Stimulated activated naive CD4-positive, alpha-beta T cell (primary cell): ENCODE measurements at places on chromosomes 5 and 9.

DNA sequence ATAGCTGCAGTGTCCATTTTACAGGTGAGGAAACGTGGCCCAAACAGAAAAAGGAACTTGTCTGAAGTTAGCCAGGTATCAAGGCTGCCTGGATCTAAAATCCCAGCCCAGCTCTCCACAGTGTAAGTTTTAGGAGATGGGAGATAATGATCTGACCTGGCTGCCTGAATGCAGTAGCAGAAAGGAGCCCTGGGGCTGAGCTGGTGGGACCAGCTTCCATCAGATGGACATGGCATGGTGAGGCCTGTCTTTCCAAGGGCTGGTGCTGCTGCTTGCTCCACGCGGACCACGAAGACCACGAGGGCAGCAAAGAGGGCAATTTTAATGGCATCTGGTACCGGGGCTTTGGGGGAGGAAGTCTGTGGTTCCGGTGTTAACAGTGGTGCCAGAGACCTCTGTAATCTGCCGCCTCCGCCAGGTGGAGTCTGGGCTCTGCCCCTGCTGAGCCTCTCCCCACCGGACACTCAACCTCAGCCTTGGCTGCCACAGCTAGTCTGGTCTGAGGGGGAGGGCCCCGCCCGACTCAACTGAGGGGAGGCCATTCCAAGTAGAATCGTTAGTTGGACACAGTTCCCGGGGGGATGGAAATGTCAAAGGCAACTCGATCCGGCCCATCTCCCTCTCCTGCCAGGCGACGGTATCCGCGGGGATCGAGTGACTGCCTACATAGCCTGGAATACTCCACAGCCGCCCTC is 650 bp downstream of the MYORG start:
- DNase-seq: no peak

GRCh38 chr5:129110742-129111141 is 16.2 kb downstream of the ISOC1 start:
- no peak for DNase-seq

DNA sequence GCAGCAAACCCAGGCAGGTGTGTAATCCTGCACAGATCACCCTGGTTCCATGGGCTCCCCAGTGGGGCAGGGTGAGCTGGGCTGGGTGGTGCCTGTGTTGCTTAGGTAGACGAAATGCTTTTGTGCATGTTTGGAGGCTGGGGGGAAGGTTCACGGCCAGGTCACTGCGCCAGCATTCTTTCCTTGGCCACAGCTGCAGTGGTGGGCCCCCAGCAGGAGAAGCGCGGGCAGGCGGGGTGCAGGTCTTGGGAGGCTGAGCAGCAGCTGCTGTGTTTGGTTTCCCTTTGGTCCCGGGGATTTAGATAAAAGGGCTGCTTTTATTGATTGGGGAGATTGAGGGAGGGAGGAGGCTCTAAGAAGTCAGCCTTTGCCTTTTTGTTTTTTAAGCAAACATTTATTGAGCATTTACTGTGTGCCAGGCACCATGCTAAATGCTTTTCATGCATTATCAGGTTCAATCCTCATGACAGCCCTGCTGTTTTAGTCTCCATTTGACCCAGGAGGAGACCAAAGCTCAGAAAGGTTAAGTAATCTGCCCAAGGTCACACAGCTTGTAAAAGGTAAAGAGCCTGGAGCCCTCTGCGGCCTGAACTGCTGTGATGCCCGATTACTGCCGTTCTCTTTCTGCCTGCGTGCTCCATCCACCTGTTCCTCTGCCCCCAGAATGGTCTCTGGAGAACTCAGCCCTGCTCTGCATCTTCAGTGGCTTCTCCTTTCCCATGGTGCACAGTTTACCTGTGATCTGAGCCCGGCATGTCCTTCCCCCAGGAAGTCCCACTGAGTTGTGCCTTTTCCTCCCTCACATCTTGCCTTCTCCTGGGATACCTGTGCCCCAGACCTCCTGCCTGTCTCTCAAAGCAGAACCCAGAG is 94.4 kb downstream of the MACROH2A1 start:
- DNase-seq: no peak

GRCh38 chr5:61089351-61089750 is 72.9 kb downstream of the SMIM15 start:
- no peak for DNase-seq

GRCh38 chr5:154514331-154514730 is 36.3 kb upstream of the HAND1 start:
- no peak for DNase-seq

- no peak for DNase-seq
Measured at GRCh38 chr5:45277860-45278259, 418.3 kb downstream of the HCN1 start.

- no peak for DNase-seq
Measured at GRCh38 chr5:159161361-159162214, 47.8 kb downstream of the RNF145 start.

- no peak for DNase-seq
Measured at GRCh38 chr5:96852759-96853158, 23.5 kb upstream of the ERAP2 start.

DNA sequence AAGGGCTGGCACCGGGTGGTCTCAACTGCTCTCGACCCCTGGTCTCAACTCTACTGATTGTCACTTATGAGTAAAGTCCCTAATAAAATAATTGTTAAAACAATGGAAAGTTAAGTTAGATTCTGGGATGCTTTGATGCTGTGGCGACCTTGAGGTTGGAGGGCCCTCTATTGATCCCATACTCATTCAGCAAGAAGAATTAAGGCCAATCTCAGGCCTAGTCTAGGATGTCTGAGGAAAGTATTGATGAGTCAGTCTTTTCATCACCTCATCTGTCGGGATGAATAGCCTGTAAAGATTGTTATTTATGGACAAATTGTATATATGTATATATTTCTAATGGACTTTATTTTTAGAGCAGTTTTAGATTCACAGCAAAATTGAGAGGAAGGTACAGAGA is 50.8 kb downstream of the WDR36 start:
- no peak for DNase-seq

GRCh38 chr5:160235731-160236130 is 6.4 kb downstream of the FABP6 start:
- DNase-seq: no peak

DNA sequence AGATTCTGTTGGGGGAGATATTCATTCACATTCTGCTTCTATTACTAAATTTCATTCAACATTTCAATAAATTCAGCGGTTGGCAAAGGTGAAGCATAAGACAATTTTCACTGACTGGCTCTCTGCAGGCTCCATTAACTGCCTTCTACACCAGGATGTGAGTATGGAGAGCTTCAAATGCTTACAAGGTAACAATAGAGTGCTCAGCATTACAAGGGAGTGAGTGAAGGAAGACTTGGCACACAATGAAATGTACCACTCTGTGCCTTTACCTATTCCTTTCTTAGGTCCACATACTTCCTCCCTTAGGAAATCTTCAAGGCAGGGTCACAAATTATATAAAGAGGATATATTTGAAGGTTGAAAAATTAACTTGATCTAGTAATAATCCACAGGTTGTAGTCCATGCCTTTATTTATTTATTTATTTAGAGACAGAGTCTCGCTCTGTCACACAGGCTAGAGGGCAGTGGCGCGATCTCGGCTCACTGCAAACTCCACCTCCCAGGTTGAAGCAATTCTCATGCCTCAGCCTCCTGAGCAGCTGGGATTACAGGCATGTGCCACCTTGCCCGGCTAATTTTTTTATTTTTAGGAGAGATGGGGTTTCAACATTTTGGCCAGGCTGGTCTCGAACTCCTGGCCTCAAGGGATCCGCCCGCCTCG is 76.6 kb upstream of the FAM169A start:
- no peak for DNase-seq

- DNase-seq: no peak
Measured at GRCh38 chr5:72328172-72328571, 8.0 kb downstream of the PTCD2 start.

GRCh38 chr9:2497666-2498400 is 123.8 kb upstream of the VLDLR start:
- no peak for DNase-seq

DNA sequence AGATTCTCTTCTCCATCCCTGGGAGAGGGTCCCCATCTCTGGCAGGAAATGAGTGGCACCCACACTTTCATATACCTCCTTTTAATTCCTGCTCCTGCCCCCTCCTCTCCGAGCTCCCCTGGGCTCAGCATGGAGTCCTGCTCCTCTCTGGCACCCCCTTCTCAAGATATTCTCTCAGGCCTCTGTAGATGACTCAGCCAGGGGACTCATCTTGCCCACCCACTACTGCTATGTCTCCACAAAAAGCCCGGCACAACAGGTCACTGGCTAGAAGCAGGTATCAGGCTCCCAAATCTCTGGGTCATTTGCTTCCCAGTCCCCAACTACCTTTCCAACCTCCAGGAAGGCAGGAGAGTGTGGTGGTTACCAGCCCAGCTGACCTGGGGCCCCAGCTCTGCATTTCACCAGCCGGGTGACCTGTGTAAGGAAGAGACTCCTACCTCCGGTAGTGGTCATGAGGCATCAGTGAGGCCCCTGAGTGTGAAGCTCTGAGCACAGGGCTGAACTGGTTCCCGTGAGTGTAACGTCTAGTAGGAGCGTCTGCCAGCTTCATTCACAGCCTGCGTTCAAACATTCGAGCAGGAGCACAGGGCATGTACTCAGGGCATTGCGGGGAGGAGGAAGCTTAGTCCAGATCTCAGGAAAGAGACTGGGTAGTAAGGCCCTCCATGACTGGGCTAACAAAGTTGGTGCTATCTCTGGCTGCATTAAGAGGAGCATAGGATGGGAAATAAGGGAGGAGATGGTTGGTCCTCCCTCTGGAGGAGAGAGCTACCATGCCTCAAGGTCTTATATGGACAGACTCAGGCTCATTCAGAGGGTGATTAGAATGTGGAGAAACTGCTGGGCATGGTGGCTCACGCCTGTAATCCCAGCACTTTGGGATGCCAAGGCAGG is 63.7 kb downstream of the LMX1B start:
- DNase-seq: no peak

DNA sequence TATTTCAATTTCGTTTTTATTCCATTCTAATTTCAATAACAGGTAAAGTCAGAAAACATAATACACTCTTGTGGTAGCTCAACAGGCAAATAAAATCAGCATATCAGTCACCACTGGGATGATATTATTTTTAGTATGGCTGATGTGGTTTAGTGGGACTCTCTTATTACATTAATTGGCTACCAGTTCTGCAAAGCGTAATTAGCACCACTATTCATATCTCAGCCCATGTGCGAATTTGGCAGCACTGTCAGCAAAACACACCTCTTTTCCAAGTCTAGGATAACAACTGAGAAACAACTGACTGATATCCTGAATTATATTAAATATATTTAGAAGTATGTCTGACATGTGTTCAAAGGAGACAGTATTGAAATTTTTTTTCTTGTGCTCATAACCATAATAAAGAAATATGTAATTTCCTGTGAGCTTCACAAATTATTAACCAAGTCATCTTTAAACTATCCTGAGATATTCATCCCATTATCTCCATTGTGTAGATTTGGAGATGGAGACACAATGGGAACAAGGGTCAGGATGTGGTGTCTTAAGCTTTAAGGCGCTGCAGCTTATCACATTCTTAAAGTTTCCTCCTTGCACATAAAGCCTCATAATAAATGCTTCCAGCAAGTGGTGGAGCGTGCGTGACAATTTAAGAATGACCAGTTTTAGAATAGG is 212.4 kb downstream of the TLE1 start:
- no peak for DNase-seq

- DNase-seq: no peak
Measured at GRCh38 chr5:171523781-171524180, 104.3 kb downstream of the FGF18 start.

DNA sequence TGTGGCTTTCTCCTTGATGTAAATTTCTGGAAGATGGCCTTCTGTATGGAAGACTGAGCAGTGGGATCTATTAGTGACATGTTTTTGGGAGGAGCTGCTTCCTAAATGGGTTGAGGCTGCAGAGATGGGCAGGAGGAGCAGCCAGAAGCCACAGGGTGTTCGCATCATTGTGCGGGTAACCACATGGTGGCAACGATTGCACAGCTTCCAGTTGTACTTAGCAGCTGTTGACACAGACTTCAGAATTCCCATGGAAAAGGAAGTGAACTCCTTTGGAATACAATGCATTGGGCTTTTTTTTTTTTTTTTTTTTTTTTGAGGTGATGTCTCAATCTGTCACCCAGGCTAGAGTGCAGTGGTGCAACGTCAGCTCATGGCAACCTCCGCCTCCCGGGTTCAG is 297.3 kb downstream of the NR3C1 start:
- no peak for DNase-seq

GRCh38 chr5:78544561-78545201 is 103.9 kb downstream of the LHFPL2 start:
- DNase-seq: no peak

DNA sequence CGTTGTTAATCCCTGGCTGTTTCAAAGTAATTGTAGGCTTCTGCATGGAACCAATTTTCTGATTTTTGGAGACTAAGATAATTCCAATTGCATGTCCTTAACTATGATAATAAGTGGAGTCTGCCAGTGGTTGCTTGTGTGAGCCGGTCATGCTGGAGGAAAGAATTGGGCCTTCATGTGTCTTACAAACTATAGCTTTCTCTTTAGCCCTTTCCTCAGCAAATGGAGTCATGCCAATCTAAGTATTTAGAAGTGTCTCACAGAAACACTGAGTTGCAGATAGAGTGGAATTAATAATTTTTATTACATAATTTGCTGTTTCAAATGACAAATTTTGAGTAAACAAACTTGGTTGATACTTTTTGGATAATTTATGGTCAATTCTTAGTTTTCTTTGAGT is 200.4 kb downstream of the FBXL7 start:
- no peak for DNase-seq

DNA sequence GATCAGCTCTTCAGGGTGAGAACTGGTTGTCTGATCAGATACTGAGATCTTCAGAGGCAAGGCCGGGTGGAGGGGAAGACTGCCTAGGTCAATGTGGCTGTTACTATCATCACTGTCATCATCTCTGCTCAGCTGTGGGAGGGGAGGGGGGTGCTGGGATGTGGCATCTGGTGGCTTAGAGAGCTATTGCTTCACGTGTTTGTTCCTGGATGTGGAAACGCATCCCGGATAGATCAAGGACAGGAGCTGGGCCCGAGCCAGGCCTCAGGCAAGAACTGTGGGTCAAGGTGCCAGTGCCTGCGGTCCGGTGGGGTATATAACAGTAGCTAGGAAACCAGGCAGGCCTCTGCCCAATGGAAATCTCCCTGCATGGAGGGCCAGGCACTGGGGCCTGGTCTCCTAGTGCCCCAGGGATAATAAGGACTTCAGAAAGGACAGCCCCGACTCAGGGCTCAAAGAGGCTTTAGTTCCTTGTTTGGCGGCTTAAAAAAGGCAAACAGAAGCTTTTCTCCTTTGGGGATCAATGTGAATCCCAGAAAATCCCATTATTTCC is 30.3 kb upstream of the TIFAB start:
- no peak for DNase-seq

GRCh38 chr5:170463426-170463825 is 40.4 kb upstream of the KCNIP1 start:
- DNase-seq: no peak

- no peak for DNase-seq
Measured at GRCh38 chr5:112349371-112349770, 69.7 kb downstream of the EPB41L4A start.

- no peak for DNase-seq
Measured at GRCh38 chr9:135517407-135517822, 3.8 kb upstream of the LCN1 start.

GRCh38 chr9:130319300-130319699 is 53.7 kb downstream of the HMCN2 start:
- no peak for DNase-seq

GRCh38 chr9:105661011-105661410 is 1.2 kb upstream of the TAL2 start:
- no peak for DNase-seq
